ENCODE measurements at places on chromosomes 3 and 15. TPM values are rescaled to one million over a fixed set of nuclear protein-coding genes. Genes with fewer than 3 reads are reported as not detected.

The RASGRP1 gene
- not detected for total RNA-seq

The INO80 gene
- total RNA-seq: 22.7 TPM

The CCDC54 gene
- not detected for total RNA-seq

The INAFM2 gene
- 14.7 TPM for total RNA-seq

The TRAT1 gene
- total RNA-seq: not detected

The AMIGO3 gene
- not detected for total RNA-seq

The AHSG gene
- total RNA-seq: not detected

The TAGLN3 gene
- total RNA-seq: 22.4 TPM

The KBTBD13 gene
- total RNA-seq: not detected

The ACTC1 gene
- not detected for total RNA-seq

The SUCNR1 gene
- total RNA-seq: not detected

The FANCD2 gene
- total RNA-seq: 8.4 TPM

The SLC7A14 gene
- not detected for total RNA-seq

The DPPA2 gene
- not detected for total RNA-seq

The MEX3B gene
- 1.6 TPM for total RNA-seq

The LYZL4 gene
- total RNA-seq: not detected

The P2RY12 gene
- total RNA-seq: not detected

The TMEM212 gene
- not detected for total RNA-seq

The SERF2 gene
- 948 TPM for total RNA-seq

Data from hair follicular keratinocyte (primary cell).